ENCODE measurements at places on chromosomes 1 and 21.
A peak's percentile ranks its signal among the peaks of the same experiment; 100 is the strongest.

DNA sequence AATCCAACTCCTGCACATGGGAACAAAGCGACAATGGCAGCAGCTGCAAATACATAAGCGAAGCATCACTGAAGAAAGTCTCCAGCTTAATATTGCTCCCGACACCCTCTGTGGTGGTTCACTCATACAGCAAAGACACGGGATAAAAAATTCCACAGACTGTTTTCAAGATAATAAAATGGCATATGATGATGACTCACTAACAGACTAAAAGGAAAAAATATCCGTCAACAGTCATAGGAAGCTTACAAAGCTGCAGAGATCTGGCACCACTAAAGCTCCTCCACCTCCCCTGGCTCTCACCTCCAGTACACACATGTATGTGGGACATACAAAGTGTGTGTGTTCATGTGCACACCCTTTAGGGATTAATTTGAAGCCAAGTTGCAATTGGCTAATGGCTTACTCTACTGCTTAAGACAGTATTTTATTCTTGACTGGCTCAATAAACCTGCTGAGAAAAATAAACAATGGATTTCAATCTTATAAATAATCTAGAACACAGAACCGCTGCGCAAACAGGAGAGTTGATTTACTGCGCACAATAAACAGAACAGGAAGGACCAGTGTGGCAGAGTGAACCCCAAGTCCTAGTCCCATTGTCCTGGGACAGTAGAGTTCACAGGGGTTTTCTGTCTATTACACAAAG is 94.4 kb downstream of the SLC45A1 start:
- DNase-seq = peak; percentile 23

GRCh38 chr1:103901072-103901471 is 151.4 kb downstream of the AMY1C start:
- DNase-seq = no peak

DNA sequence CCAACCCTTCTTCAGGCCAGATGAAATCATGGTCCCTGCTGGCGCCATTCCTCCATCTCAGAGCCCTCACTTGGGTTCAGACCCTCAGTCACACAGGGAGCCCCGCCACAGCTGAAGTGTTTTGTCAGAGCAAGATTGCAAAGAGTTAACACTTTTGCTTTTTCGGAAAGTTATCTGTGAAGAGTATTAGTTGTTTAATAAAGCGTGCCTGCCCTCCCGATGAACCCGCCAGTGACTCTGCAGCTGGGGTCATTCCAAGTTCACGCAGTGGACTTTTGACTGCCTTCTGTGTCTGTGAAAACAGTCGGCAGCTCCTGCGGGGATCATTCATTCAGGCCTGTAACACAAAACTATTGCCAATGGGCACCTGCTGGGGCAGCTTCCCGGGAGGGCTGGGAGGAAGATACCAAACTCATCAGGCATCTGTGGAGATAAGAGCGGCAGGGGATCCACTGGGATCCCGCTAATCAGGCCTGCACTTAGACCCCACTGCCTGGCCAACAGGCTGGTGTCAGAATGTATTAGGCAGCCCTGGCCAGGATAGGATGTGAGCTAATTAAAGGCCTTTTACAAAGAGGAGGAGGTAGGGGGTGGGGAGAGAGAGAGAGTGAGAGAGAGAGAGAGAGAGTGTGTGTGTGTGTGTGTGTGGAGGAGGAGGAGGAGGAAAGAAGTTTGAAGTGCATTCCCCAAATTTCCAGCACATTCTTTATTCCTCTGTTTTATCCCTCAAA is 184.5 kb downstream of the DHRS3 start:
- DNase-seq = peak; percentile 14

DNA sequence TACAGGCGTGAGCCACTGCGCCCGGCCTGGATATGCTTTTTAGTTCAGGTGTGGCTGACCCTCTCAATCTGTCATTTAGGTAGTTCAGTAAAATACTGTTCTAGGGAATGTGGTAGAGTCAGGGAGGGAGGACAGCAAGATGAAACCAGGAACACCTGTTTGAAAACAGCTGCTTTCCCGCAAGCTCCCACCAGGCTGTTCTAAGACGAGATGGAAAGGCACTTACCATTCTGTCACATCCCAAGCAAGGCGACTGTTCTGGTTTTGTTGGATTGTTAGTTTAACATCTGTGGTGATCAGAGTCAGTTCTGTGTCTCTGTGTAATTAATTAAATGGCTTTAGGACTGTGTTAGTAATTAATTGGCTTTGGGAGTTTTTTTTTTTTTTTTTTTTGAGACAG is 2.9 kb downstream of the CHAF1B start:
- DNase-seq = no peak

- no peak for DNase-seq
Observed at GRCh38 chr21:45534636-45535331, 7.5 kb downstream of the SLC19A1 start.

DNA sequence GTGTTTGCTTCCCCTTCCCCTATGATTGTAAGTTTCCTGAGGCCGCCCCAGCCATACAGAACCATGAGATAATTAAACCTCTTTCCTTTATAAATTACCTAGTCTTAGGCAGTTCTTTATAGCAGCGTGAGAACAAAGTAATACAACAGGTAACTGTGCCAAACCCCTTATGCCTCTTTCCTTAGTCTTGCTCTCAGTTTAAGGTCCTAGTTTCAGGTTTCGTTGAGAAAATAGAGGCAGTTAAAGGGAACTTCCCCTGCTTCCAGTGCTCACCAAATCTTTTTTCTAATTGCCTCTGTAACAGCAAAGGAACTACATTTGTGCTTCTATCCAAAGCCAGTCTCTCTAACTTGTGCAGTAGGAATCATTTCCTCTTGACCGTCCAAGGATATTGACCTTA is 164.8 kb downstream of the PATJ start:
- DNase-seq = no peak

- DNase-seq = peak; percentile 52
Observed at GRCh38 chr1:50735443-50735842, 224.6 kb downstream of the FAF1 start.

DNA sequence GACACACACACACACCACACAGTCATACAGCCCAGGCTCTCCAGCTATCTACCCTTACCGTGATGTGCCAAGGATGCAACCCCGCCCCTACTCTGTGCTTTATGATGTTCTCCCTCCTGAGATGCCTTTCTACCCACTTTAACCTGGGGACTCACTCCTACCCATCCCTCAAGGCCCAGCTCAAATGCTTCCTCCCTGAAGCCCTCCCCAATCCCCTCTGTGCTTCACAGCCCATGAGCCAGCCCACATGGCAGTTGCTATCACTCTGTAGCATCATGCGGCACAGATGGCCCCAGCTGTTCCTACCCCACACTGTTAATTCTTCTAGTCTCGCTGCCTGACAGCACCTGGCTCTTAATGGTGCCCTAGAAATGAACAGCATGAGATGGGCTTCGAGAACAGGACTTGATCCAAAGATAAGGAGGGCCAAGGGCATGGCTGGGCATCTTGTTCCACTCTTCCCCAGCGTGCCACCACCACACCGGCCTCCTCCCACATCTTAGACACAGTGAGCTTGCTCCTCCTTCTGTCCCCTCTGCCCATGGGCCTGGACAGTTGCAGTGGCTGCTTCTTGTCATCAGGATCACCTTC is 109.8 kb downstream of the GLIS1 start:
- DNase-seq = no peak

DNA sequence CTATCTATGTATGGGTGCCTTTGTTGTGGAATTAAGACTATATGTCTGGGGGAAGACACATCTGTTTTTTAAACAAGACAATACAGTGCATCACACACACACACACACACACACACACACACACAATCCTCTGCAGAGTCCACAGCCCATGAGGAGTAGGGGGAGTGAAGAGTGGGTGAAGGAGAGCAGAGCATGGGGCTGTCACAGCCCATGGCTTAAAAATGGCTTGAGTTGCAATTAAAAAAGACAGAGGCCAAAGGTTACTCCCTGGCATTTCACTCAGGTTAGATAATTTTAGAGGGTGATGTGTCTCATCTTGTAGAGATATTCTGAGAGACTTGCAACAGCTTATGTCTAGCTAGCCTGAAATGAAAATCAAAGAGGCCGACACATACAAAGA is 176.5 kb upstream of the PLXNA2 start:
- no peak for DNase-seq

DNA sequence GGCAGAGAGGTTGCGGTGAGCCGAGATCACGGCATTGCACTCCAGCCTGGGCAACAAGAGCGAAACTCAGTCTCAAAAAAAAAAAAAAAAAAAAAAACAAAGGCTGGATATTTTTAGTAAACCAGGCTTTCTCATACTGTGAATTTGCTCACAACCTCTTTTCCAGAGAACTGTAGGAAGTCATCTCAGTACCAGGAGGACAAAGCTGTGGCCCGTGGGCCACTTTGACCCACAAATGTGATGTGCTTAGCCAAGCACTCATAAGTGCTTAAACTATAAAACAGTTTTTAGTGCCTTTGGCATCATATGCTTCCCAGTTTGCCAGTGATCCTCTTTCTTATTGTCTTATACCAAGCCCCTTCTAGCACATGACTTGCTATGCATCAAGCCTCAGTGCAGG is 46.5 kb downstream of the RNF11 start:
- DNase-seq = no peak

DNA sequence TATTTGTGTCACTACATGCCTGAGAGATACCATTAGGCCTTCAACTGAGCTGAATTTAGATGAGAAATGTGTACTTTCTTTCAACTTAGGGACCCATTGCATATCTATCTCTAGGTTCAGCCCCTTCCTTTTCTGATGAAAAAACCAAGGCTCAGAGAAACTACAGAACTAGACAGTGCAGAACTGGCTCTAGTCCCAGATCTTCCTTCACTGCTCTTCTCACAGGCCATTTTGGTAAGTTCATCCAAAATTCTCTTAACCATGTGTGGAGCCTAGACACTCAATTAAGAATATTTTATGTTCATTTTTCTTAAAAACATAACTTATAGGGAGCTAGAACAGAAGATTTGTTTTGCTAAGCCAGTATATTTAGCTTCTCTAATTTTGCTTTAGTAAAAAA is 128.9 kb downstream of the ASTN1 start:
- no peak for DNase-seq

DNA sequence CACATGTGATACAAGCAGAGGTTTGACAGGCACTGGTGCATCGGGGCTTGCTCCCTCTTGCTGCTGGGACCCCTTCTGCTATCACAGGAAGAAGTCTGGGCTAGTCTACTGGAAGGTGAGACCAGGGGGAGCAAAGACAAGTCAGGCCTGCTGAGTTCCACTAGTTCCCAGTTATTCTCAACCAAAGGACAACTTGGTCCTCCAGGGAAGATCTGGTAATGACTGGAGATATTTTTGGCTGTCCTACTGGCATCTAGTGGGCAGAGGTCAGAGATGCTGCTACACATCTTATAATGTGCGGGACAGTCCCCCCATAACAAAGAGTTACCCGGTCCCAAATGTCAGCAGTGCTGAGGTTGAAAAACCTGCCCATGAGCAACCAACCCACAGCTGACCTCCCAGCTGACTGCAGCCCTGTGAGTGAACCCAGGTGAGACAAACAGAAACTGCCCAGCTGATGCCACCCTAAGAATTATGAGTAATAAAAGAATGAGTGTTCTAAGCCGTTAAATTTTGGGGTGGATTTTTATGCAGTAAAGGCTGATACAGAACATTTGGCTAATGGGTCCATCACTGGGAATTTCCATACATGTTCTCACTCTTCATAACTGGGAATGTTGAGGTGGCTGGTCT is 71.6 kb downstream of the NENF start:
- DNase-seq = no peak

GRCh38 chr1:202836623-202837403 is 26.1 kb downstream of the PCAT6 start:
- DNase-seq = no peak

DNA sequence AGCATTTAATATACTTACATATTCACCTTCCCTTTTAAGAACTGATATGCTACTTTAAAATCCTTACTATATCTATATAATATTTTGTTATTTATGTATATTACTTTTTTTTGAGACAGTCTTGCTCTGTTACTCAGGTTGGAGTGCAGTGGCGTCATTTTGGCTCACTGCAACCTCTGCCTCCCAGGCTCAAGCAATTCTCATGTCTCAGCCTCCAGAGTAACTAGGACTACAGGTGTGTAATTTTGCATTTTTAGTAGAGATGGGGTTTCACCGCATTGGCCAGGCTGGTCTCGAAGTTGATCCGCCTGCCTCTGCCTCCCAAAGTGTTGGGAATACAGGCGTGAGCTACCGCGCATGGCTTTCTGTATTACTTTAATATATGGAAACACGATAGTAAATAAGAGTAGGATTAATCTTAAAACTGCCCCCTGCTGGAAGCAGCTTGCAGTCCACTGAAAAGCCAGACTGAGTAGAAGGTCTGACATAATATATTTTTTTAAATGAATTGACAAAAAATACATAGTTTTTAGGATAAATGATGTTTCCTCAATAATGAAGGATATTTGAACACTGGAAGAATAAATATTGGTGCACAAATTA is 24.4 kb downstream of the RCAN3 start:
- peak; percentile 42 for DNase-seq

DNA sequence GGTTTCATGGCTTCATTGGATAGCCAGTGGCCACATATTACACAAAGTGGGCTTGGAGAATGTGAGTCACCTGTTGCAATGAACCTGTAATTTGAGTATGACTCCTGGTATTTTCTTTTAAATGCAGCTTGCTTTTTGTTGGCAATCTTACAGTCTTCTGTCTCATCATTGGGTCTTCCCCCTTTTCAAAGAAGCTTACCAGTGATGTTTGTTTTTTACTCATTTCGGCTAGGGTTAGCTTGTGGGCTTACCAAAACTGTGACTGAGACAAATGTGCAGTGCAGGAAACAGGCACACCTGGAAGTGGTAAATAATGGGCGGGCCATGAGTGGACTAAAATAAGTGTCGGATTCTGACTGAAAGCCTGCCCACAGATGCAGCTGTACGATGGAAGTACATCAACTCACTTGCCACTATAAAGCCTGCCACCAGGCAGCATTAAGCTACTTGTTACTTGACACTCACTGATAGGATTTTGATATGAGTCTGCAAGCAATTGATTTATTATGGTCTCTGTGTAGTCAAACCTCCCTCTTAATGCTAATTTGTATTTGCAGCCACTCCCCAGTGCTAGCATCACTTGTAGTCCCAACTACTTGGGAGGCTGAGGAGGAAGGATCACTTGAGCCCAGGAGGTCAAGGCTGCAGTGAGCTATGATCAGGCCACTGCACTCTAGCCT is 4.2 kb downstream of the HHAT start:
- DNase-seq = no peak

DNA sequence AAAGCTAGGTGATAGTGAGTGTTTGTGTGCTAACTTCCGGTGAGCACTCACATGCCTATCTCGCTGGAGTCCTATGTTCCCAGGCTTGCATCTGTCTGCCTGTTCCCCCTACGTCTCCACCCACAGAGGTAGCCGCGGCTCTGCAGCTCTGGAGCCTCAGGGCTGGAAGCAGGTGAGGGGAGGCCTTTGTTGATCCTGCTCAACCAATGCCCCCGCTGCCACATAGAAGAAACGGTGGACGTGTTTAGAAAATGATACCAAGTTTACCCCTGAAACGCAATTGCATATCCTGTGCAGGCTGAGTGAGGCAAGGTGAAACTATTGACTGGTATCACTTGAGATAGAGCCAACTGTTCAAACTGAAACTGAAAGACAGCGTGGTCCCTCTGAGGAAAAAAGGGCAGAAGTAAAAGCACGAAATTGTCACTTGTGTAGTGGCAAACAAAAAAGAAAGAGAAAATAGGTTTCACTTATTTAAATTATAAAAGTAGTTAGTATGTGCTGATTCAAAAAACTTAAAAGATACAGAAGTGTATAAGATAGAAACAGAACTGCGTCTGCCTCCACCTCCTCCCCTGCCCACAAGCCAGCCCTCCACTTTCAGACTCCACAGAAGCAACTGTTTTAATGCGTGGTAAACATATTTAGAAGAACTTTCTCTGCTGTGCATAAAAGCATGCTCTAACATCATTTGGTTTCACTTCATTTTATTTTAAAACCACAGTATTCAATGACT is 38.6 kb upstream of the ETS2 start:
- no peak for DNase-seq

GRCh38 chr1:69246109-69246508 is 321.6 kb upstream of the LRRC7 start:
- no peak for DNase-seq

Measured in erythroblast (primary cell).